ENCODE measurements at places on chromosomes 3 and 15.

GRCh38 chr3:13703071-13703470 is 154.1 kb downstream of the FBLN2 start:
- no peak for DNase-seq

GRCh38 chr3:162302983-162303624 is 806.5 kb downstream of the OTOL1 start:
- DNase-seq: no peak

DNA sequence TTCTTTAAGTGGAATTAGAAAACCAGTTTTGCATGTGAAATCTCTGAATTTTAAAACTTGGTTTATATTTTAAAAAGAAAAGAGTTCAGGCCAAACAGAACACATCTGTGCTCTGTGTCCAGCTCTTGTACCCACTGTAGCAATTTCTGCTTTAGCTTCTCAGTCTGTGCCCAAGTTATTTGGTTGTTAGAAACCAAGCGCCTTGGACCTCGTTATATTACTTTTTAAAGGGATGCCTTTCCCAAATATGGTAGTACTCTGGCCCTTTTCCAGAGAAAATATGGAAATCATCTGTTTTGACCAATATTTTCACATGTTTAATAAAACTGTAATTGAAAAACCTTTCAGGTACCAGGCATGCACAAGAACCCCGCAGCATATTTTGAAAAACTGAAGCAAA is 27.3 kb downstream of the TGFBR2 start:
- no peak for DNase-seq

GRCh38 chr3:147793841-147794240 is 384.7 kb downstream of the ZIC1 start:
- DNase-seq: no peak

GRCh38 chr3:31408720-31409119 is 124.0 kb upstream of the STT3B start:
- no peak for DNase-seq

DNA sequence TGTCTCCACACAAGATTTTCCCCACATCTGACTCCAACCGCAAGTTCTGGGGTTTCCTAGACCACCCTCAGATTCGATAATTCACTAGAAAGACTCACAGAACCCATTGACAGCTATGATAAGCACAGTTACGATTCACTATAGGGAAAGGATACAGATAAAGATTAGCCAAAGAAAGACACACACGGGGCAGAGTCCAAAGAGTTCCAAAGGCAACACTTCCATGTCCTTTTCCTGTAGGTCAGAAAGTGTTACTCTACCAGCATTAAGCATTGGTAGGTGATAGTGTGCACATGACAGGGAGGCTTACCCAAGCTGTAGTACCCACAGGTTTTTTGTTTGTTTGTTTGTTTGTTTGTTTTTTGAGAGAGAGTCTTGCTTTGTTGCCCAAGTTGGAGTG is 48.1 kb downstream of the PHLDB2 start:
- no peak for DNase-seq

GRCh38 chr3:11349446-11349845 is 77.2 kb downstream of the ATG7 start:
- DNase-seq: no peak

DNA sequence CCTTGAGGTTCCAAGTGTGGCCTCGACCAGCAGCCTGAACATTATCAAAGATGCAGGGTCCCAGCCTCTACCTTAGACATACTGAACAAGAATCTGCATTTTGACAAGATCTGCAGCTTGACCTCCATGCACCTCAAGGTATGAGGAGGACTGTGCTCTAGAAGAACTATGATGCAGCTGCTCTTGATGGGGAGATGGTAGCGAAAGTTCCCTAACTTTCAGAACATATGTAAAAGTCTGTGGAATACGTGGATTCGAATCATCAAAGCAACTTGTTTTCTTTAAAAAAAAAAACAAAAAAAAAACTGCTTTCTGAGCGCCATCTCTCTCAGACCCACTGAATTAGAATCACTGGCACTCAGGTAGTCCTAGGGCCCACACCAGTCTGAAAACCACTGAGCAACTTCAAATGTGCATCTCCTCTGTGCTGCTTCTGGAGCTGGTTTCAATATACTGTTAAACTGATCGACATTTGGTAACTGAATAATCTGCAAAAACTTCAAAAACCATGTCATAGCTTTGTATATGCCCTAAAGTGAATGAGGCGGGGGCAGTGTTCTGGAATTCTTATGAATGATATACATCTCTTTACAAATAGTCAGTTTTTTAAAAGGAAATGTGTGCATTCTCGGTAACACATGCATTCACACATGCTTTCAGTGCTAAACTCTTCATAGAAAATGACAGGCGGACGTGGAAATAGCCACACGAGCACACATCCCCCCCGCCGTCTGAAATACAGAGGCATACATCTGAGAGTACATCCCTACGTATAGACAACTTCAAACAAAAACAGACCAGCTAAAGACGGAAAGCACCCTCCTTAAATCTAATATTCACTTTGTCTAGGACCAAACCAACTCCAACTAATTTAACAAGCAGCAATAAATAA is 128.8 kb downstream of the FOXP1 start:
- DNase-seq: no peak

GRCh38 chr3:174863488-174863887 is 4.4 kb downstream of the NAALADL2 start:
- no peak for DNase-seq

- no peak for DNase-seq
These were observed 98.1 kb downstream of the CADPS start for GRCh38 chr3:62777130-62777529.

DNA sequence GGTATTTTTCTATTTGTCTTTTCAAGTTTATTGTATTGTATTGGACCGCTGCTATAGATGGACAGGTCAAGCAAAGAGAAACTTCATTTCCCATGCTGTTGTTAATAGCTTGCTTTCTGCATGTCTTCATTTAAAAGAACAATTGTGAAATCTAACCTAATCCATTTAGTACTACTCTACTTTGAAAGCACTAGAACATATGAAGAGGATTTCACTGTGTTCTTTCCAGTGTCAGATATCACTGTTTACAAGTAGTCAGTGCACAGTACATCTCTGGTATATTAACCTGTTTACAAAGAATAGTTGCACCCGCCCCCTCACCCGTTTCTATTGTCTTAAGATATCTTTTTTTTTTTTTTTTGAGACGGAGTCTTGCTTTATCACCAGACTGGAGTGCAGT is 21.8 kb upstream of the EDEM1 start:
- no peak for DNase-seq

DNA sequence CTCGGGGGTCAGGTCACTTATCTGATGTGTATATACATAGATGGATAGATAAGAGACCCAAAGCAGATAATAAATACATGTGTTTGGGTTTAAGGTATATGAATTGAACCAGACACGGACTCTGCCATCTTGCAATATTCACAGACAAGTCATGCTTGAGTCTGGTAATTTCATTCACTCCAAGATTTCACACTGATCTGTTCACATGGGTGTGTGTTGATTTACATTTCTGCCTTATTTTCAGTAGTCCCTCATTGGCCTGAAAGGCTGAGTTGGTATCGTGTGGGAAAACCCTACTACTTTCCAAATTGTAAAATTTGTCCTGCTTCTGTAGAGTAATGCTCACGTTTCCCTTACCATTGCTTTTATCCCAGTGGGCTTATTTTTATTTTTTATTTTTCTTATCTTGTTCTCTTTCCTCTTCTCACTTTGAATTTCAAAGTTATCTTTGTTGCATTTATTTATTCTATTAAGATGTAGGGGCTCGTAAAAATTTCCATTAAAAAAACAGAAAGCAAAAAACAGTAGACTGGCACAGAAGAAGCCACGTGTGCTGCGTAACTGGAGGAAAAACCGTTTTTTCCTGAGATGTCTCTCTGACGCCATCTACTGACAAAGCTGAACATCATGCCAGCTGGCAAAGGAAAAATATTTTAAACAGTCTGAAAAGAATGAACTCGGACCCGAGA is 10.8 kb upstream of the MFSD1 start:
- peak; percentile 36 for DNase-seq

- DNase-seq: no peak
These were observed 40.7 kb downstream of the SERPINI1 start for GRCh38 chr3:167776066-167776685.

DNA sequence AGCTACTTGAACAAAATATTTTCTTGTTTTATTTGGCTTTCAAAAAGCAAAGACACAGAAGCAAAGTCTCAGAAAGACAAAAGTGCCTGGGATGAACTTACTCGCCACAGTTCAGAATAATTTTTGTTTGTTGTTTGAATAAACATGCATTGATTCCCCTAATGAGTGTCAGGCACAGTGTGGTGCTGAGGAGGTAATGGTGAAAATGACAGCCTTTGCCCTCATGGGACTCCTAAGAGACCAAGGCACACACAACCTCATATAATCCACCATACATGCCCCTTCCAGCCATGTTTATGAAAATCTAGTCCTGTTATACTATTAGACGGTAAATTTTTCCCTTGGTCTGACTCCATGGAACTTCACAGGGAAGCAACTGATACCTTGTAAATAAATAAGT is 2.5 kb downstream of the GOLIM4 start:
- no peak for DNase-seq

GRCh38 chr3:33547101-33547500 is 106.9 kb upstream of the UBP1 start:
- no peak for DNase-seq

DNA sequence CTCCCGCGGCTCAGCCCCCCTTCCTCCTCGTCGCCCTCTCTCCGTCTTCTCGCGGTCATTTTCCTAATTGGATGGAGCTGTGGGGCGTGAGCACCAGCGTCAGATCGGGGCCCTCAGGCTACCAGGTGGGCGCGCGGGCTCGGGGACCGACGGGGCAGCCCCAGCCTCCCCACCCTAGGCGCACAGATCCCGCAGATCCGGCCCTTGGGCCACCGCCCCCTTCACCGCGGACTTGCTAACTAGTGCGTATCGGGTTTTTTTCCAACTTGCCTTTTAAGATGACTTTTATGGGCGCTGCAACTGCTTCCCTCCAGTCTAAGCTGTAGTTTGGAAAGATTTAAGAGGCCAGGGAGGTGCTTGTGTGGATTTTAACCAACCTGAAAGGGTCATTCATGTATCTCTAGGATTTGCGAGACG is 1.3 kb downstream of the ZNF710 start:
- no peak for DNase-seq

- DNase-seq: no peak
These were observed 176.1 kb downstream of the TBC1D2B start for GRCh38 chr15:77901251-77901881.

GRCh38 chr3:43695863-43696262 is 5.1 kb downstream of the ABHD5 start:
- no peak for DNase-seq

DNA sequence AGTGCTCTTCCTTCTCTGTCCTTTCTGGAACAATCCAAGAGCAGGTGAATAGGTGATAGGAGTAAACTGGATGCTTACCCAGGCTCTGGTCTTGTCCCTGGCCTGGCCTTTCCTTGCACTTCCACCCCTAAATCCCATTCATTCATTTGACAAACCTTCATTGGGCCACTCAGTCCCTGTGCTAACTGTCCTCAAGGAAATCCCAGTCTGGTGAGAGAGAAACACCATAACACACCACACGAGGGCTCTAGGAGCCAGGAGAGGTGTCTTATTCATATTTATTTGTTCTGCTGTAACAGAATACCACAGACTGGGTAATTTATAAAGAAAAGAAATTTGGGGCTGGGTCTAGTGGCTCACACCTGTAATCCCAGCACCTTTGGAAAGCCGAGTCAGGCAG is 22.8 kb downstream of the EFCC1 start:
- no peak for DNase-seq

- no peak for DNase-seq
These were observed 23.0 kb downstream of the USP4 start for GRCh38 chr3:49316696-49317457.

GRCh38 chr15:40281801-40282146 is 1.1 kb downstream of the ANKRD63 start:
- DNase-seq: no peak

- no peak for DNase-seq
These were observed 12.8 kb downstream of the KBTBD13 start for GRCh38 chr15:65089206-65089824.

- DNase-seq: no peak
These were observed 27.6 kb downstream of the OPA1 start for GRCh38 chr3:193620650-193621049.

- DNase-seq: no peak
These were observed 40.8 kb upstream of the ATP2B2 start for GRCh38 chr3:10546181-10546624.

DNA sequence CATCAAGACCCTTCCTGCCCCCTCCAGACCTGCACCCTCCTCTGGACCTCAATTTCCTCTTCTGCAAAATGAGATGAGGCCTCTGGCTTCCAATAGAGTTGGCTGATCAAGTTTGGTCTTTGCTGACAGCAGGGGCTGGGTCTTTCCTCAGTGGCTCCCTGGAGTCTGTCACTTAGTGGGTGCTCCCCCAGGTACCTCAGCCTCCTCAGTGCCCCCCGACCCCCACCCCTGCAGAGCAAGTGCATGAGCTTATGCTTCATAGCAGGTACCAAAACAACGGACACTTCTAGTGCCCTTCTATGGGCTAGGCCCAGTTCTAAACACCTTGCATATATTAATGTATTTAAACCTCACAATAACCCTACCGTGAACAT is 6.9 kb upstream of the PLXND1 start:
- DNase-seq: no peak

- no peak for DNase-seq
These were observed 562 bp downstream of the ADGRG7 start for GRCh38 chr3:100609963-100610362.

DNA sequence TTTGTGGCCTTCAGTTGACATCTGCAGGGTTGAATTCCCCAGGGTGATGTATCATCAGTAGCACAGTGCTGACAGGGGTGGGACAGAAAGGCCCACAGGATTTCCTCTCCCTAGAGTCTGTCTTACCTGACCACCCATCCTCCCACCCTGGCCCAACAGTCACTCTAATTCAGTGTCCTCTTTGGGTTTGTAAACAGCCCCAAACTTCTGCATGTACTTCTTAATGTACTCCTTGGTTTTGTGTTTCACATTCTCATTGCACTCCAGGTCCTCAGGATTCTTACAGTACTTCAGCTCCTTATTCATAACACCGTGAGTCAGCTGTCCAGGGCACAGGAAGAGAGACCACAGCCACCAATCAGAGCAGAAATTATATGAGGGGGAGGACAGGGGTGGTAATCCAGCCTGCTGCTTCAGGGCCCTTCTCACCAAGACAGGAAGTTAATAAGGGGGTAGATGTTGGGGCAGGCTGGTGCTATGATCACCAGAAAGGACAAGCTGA is 37.5 kb downstream of the NBEAL2 start:
- no peak for DNase-seq

GRCh38 chr3:59273976-59274375 is 224.2 kb upstream of the CFAP20DC start:
- DNase-seq: no peak

GRCh38 chr3:135637013-135637412 is 328.5 kb upstream of the PPP2R3A start:
- no peak for DNase-seq

DNA sequence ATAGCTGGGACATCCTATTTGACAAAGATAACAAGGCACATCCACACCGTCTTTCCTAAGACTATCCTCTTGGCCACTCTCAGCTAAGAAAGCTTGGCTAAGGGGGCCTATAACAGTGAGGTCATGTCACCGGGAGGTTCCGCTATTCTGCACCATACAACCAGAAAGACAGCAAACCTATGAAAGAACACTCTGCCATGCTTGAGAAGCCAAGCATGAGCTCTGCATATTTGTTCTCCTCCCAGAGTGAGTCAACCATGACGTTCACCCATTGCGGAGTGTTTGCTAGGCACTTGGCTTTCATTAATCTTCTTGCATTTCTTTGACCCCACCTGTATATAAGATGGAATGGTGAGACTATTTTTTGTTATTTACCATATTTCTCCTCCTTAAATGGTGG is 141.2 kb downstream of the GMNC start:
- no peak for DNase-seq
